ENCODE measurements at places on chromosomes 2 and 18.

DNA sequence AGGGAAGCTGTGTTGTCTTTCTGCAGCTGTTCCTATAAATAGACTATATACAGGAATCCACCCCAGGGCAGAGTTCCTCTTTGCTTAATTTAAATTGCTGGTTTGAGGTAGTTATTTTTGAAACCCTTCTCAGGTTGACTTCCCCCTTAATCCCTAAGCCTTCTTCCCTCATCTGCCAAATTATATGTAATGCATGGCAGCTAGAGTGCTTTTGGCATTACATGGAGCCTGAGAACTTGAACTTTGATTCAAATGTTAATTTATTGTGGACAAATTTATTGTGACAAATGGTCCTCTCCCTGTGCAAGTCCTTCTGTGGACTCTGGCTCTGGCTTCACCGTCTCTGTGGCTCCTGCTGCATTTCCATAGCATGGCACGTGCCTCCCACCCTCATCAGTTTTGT is 29.2 kb downstream of the MYO1B start:
- DNase-seq: peak; percentile 11

- no peak for DNase-seq
These were observed 58.9 kb downstream of the INPP4A start for GRCh38 chr2:98503481-98504105.

- DNase-seq: no peak
These were observed 223.0 kb upstream of the DPP10 start for GRCh38 chr2:114219456-114219855.

- DNase-seq: no peak
These were observed 357.2 kb upstream of the MYT1L start for GRCh38 chr2:2688254-2688653.

DNA sequence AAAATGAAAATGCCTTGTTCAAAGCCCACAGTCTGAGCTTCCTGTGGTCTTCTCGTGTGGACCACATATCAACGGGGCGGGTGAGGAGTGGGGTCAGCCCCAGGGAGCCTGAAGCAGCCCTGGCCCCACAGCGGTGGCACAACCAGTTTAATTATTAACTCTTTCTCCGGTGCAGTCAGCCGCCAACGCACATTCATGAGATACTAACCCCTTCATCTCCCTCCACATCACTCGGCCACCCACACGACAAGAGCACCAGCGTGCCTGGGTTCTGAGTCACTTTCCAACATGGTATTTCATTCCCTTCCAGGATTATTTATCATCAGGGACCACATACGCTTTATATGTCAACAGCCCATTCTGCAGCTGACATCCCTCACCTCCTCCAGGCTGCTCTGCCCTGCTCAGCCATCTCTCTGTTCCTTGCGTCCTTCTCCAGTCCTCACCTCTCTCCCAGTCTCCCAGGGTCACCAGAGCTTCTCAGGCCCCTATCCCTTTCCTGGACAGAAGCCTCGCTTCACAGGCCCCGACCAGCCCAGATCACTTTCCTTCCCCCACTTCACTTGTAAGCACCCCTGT is 48.0 kb upstream of the ID2 start:
- DNase-seq: no peak

- no peak for DNase-seq
These were observed 96.1 kb upstream of the ODC1 start for GRCh38 chr2:10544252-10544651.

GRCh38 chr2:190693533-190694232 is 44.8 kb downstream of the NAB1 start:
- peak; percentile 29 for DNase-seq

GRCh38 chr2:43115881-43116280 is 110.5 kb downstream of the ZFP36L2 start:
- no peak for DNase-seq

- no peak for DNase-seq
These were observed 62.3 kb downstream of the TNS1 start for GRCh38 chr2:217940261-217941220.

GRCh38 chr2:60531701-60532133 is 21.7 kb downstream of the BCL11A start:
- peak; percentile 85 for DNase-seq

DNA sequence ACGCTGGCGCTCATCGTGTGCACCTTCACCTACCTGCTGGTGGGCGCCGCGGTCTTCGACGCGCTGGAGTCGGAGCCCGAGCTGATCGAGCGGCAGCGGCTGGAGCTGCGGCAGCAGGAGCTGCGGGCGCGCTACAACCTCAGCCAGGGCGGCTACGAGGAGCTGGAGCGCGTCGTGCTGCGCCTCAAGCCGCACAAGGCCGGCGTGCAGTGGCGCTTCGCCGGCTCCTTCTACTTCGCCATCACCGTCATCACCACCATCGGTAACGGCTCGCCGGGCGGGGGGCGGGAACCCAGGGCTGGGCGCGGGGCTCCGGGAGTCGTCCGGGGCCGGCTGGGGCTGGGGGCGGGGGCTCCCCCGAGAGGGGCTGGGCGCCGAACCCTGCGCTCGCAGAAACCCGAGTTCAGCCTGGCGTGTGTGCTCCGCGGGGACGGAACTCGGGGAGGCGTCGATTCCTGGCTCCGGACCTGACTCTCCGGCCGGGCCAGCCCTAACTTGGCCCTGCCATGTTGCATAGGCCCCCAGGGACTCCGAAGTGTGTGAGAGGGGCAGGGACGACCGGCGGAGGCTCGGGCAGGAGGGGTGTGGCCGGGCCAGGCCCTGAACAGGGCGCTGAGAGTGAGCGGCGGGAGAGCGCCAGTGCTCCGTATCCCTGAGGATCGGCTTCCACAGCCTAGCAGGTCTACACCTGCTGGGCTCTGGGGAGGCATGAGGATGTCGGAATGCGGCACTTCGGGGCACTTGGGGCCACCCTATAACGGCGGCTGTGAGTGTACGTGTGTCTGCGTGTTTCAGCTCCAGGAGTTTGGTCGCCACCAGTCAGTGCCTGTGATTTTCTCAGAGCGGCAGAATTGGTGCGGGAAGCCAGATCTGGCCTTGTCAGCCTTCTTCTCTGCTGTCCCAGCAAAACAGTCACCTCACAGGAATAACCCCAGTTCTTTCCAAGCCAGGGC is 651 bp downstream of the KCNK3 start:
- DNase-seq: peak; percentile 71

DNA sequence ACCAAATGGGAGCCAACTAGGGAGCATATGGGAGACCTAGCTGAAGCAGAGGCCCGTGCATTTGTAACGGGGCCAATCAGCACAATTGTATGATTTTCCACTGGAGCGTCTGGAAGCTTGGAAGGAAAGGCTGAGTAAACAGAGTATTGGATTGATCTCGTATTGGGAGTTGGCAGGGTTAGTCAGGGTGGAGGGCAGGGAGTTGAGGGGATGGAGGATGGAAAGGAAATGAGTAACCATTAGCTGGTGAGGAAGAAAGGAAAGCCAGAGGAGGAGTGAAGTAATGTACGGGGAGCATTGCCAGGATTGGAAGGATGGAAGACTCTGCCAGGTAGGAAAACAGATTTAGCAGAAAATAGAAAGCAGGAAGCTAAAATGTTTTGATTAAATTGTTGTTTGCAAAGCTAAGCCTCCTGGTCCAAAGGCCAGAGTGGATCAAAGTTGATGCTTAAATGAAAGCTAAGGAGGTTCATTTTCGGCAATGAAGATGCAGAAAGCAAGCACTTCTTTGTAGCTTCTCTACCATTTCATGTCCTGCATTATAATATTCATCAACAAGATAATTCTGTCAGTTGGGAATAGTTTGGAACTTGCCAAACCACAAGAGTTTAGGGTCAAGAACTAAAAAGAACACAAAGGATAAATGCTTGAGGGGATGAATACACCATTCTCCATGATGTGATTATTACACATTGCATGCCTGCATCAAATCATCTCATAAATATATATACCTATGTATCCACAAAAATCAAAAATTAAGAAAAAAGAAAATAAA is 75.6 kb upstream of the TTN start:
- DNase-seq: no peak

DNA sequence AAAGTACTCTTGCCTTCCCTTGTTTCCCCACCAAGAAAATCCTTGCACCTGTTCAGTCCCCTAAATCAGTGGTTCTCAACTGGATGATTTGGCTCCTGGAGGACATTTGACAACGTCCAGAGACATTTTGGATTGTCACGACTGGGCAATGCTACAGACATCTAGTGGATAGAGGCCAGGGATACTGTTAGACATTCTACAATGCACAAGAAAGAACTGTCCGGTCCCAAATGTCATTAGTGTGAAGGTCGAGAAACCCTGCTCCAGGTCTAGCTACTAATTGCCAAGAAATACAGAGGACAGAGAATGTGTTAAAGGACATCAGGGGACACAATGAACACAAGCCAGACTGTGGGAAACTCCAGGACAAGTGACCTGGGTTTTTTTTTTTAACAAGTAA is 60.0 kb downstream of the LRP2 start:
- no peak for DNase-seq

GRCh38 chr18:48137374-48138081 is 207.1 kb upstream of the SMAD2 start:
- DNase-seq: no peak

- DNase-seq: no peak
These were observed 99.7 kb upstream of the CAVIN2 start for GRCh38 chr2:191946471-191947182.

GRCh38 chr2:135986507-135986906 is 1.1 kb upstream of the DARS1 start:
- no peak for DNase-seq

- no peak for DNase-seq
These were observed 233.9 kb downstream of the PTGR3 start for GRCh38 chr18:74975001-74975400.

- no peak for DNase-seq
These were observed 245.7 kb downstream of the IKZF2 start for GRCh38 chr2:212905640-212906201.

DNA sequence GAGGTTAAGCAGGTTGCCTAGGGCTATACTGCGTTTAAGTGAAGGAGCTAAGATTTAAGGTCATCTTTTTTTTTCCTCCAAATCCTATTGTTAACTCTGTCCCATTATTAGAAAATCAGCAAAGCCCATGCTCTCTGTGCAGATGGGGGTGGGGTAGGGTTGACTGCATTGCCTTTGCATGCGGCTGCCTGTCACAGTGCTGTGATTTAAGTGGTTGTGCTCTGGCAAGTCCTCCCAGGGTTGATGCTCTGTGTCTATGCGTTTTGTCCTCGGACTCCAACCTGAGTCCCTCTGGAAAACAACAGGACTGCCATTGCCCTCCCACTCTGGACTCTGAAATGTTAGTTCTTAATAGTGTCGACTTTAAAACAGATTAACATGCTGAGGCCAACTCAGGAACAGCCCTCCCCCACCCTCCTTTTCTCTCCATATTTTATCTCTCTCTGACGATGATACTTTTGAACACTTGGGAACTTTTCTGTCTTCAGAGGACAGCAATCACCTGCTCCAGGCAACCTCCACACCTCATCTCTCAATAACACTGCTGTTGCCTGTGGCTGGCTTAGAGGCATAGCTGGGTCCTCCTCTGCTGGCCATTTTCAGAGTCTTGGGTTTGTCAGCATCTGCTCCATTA is 5.8 kb downstream of the FHOD3 start:
- peak; percentile 59 for DNase-seq

DNA sequence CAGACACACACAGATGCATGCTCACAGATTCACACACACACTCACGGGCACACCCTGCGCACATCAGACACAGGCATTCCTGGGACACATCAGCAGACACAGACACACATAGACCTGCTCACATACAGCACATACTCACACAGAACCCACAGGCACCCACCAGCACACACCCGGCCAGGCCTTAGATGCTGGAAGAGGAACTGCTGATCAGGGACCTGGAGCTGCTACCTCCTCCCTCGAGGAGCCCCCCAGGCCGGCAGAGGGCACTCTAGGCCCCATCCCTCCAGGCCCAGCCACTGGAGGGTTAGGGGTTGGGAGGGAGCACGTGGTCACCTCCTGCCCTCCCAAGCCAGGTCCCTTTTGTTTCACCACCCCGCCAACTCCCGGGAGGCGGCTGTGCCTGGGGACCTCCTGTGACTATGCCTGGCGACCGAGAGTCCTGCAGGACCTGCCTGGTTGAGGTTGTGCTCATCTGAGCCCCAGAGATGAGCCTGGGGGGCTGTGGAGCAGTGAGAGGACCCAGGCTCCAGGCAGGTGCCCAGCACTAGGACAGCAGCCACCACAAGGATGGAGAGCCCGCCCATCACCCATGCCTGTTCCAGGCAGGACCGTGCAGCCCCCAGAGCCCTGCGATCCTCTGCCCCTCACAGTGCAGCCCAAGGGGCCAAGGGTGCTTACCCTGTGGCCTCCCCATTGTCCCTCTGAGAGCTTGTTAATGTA is 21.0 kb upstream of the PTMA start:
- peak; percentile 96 for DNase-seq
